ENCODE measurements at places on chromosomes 4 and X. TPM values are rescaled to one million over a fixed set of nuclear protein-coding genes. Genes with fewer than 3 reads are reported as not detected.
A peak's percentile ranks its signal among the peaks of the same experiment; 100 is the strongest.

PRR32 gene
- not detected for polyA plus RNA-seq

ELOVL6 gene
- polyA plus RNA-seq, result 20.8 TPM

POU4F2 gene
- not detected for polyA plus RNA-seq

FDCSP gene
- not detected for polyA plus RNA-seq

IQCM gene
- not detected for polyA plus RNA-seq

HTR2C gene
- not detected for polyA plus RNA-seq

DNA sequence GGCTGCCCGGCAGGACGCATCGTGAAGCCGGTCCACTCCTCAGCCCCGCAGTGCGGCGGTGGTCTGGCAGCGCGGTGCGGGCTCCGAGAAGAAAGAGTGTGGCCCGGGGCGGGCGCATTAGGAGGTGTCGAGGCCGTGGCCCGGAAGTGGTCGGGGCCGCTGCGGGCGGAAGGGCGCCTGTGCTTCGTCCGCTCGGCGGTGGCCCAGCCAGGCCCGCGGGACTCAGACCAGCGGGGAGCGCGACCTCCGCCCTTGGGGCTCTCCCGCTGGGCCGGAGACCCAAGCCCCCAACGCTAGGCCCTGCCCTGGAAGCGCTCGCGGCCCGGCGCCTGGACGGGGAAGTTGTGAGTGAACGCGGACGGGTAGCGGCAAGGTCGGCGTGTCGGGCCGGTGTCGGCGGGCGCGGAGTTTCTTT, 60.0 kb downstream of the HS3ST1 start:
- no peak for DNase-seq

GRCh38 chr4:3851211-3851610, 85.0 kb downstream of the ADRA2C start:
- DNase-seq, result no peak

- DNase-seq, result no peak
Observed at GRCh38 chr4:88991746-88992145, 65.2 kb downstream of the FAM13A start.

DNA sequence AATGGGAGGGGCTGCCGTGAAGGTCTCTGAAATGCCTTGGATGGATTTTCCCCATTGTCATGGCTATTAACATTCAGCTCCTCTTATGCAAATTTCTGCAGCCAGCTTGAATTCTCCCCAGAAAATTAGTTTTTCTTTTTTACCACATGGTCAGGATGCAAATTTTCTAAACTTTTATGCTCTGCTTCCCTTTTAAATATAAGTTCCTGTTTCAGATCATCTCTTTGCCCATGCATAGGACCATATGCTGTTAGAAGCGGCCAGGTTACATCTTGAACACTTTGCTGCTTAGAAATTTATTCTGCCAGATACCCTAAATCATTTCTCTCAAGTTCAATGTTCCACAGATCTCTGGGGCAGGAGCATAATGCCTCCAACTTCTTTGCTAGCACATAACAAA, 13.8 kb upstream of the CLDN34 start:
- DNase-seq, result no peak

GRCh38 chrX:129403974-129404669, 119.2 kb downstream of the SMARCA1 start:
- DNase-seq, result no peak

DNA sequence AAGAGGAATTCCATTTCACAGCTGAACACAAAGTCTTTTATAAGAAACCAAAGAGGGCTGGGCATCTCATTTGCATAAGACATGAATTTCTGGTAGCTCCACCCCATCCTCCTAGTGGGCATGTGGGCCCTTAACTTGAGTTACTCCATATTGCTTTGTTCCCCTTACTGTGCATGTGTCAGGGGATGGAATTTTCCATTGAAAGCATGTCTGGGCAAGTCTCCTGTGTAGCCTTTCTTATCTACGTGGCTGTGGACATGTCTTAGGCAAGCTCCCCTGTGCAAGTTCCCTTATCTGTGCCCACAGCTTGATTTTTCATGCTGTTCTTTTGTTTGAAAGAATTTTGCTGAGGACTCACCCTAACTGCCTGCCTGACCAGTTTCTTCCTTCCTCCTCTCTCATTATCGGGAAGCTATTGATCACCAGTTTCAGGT, 123.5 kb upstream of the JADE1 start:
- DNase-seq, result no peak

GRCh38 chr4:181509073-181509472, 734.1 kb upstream of the TENM3 start:
- DNase-seq, result no peak

DNA sequence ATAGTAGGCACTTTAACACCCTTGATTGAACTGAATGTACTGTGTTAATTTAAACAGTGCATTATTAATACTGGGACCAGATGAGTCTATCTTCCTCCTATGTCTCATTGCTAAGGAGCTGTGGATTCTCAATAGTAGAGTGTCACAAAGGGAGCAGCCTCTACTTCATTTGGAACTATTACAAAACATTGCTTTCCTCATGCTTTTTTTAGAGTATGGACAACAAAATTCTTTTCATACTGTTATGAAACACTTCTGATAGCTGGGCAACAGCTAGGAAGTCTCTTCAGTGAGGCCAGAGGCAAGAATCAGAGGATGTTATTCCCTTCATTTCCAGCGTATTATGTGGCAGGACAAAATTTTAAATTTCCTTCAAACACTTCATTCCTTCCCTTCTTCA, 160.8 kb downstream of the FBXO8 start:
- DNase-seq, result no peak

DNA sequence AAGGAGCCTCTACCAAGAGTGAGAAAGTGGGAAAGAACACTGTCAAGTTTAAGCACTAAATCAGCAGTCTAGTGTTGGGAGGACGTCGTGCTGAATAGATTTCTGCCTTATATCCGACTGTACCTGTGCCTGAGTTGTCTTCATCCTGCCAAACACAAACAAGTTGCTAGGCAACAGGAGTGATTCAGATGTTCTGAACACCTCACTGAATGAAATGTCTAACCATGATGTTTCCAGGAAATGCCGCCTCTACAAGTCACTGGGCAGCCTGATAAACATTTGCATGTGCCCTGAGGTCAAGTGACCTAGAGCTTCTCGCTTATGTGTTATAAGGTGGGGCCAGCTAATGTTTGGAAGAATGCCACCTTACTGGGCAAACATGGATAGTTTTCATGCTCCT, 37.9 kb downstream of the SGMS2 start:
- peak; percentile 71 for DNase-seq
